NCI-H1436 treated with DMSO at 0.1 percent for 48 hours (cell line): ENCODE measurements at places on chromosomes 2 and 18.

- no peak for DNase-seq
Measured at GRCh38 chr18:31821545-31822171, 61.0 kb upstream of the SLC25A52 start.

- DNase-seq, result no peak
Measured at GRCh38 chr2:11746807-11747459, 501 bp downstream of the LPIN1 start.

DNA sequence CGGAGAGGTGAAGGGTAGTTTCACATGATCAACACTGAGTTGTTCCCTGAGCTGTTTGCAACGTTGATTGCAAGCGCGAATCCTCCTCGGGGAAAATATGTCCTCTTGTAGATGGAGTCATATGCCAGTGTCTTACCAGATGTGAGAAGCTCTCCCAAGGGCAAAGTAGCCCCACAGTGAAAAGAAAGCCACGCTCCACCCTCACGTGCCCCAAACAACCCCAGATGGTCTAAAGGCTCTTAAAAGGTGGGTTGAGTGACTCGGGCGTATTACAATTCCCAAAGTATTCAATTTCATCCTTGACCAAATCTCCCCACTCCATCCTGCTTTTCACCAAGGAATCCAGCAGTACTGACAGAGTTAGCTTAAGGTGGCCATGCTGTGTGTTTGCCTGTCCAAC, 332.1 kb upstream of the SOX11 start:
- DNase-seq, result no peak

- DNase-seq, result no peak
Measured at GRCh38 chr2:38552259-38552658, 50.5 kb downstream of the HNRNPLL start.

- DNase-seq, result no peak
Measured at GRCh38 chr2:43215673-43216255, 10.6 kb downstream of the ZFP36L2 start.

GRCh38 chr2:26471289-26471688, 6.6 kb downstream of the OTOF start:
- no peak for DNase-seq

GRCh38 chr2:39411181-39411944, 25.7 kb downstream of the MAP4K3 start:
- DNase-seq, result no peak
